ENCODE measurements at places on chromosomes 7 and 10. TPM values are rescaled to one million over a fixed set of nuclear protein-coding genes. Genes with fewer than 3 reads are reported as not detected.
A peak's percentile ranks its signal among the peaks of the same experiment; 100 is the strongest.

LRIT1 gene
- not detected for total RNA-seq

- DNase-seq, result no peak
- no peaks in the 10 kb centered on the region for H3K36me3 ChIP-seq
- H3K27me3 ChIP-seq, result no peaks in the 10 kb centered on the region
- no peaks in the 10 kb centered on the region for H3K4me1 ChIP-seq
- H3K27ac ChIP-seq, result no peak overlapping the region
Measured at GRCh38 chr7:158842486-158842885, 13.2 kb upstream of the ESYT2 start.

DNA sequence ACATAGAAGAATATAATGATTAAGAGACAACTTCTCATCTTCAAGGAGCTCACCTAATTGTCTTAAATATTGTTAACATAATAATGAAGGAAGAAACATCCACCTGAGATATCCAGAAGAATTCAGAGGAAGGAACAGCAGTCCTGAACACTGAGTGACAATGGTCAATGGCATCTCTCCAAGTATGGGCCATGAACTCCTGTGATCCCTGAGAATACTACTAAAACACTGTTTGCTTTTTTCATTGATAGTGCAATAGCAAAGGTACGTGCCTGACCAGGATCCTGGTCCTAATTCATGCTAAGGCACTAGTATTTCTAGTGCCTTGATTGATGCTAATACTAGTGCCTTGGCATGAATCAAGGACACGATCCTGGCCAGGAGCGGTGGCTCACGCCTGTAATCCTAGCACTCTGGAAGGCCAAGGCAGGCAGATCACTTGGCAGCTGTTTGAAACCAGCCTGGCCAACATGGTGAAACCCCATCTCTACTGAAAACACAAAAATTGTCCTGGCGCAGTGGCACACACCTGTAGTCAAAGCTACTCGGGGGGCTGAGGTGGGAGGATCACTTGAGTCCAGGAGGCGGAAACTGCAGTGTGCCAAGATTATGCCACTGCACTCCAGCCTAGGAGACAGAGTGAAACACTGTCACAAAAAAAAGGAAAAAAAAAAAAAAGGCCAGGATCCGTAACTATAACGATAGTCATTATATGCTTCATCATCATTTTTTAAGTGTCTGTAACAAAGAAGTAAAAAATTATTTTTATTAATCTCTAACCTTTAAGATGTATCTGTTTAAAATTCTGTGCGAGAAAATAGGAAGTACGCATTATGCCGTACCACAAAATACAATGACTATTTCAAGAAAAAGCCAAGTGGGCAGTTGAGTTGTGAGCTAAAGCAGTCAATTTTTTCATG is 49.1 kb downstream of the SRPK2 start:
- no peaks in the 10 kb centered on the region for H3K27me3 ChIP-seq
- peak; percentile 67 for DNase-seq
- no peak overlapping the region for H3K27ac ChIP-seq
- no peaks in the 10 kb centered on the region for H3K36me3 ChIP-seq

SYNPO2L gene
- total RNA-seq, result 1.2 TPM

GRCh38 chr10:101249171-101249581 is 19.9 kb upstream of the LBX1 start:
- H3K36me3 ChIP-seq, result no peaks in the 10 kb centered on the region
- no peak overlapping the region for H3K4me3 ChIP-seq
- no peak overlapping the region for H3K27ac ChIP-seq
- DNase-seq, result no peak
- H3K4me1 ChIP-seq, result no peaks in the 10 kb centered on the region

- no peak overlapping the region for H3K27ac ChIP-seq
- DNase-seq, result no peak
- no peaks in the 10 kb centered on the region for H3K27me3 ChIP-seq
- H3K36me3 ChIP-seq, result no peaks in the 10 kb centered on the region
- no peaks in the 10 kb centered on the region for H3K4me1 ChIP-seq
- no peak overlapping the region for H3K4me3 ChIP-seq
Measured at GRCh38 chr7:24411226-24411625, 127.2 kb downstream of the NPY start.

- DNase-seq, result peak; percentile 78
- peaks cover 16% of the 10 kb centered on the region for H3K4me1 ChIP-seq
- no peaks in the 10 kb centered on the region for H3K27me3 ChIP-seq
- H3K27ac ChIP-seq, result peak overlapping the region; percentile 96
Measured at GRCh38 chr10:119206603-119207365, 587 bp upstream of the GRK5 start.

IFIT1 gene
- total RNA-seq, result 76.3 TPM

GRCh38 chr10:60417901-60418300 is 28.2 kb upstream of the ANK3 start:
- no peaks in the 10 kb centered on the region for H3K4me1 ChIP-seq
- no peak overlapping the region for H3K4me3 ChIP-seq
- no peaks in the 10 kb centered on the region for H3K27me3 ChIP-seq
- no peak for DNase-seq

DNA sequence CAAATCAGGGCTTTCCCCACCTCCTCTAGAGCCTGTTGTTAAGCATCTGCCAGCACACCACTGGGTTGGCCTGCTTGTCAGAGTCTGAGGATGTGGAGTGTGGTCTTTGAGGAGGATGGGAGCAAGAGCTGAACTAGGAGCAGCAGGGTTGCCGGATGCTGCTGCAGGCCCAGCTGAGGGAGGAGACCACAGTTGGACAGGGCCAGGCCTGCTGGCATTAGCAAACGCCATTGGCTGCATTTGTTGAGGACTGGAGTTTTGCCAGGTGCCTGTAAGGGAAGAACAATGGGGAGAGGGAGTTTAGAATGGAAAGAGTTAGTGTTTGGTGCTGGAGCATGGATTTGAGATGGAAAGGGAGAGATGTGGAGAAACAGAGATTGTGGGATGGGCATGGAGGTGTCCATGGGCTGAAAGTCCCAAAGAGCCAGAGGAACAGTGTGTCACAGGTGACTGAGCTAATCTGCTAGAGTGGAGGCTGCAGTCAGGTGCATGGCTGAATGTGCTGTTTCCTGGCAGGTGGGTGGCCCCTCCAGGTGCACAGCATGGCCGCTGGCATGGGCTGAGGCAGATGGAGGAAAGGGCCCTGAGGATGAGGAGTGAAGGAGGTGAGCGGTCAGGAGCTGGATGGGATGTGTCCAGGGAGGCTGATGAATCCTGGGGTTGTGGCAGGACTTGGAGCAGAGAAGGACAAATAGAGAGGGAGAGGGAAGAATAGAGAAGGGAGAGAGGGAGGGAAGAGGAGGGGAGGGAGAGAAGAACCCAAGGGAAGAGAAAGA is 40.7 kb downstream of the LEP start:
- H3K27me3 ChIP-seq, result no peaks in the 10 kb centered on the region
- H3K4me1 ChIP-seq, result no peaks in the 10 kb centered on the region
- no peak overlapping the region for H3K4me3 ChIP-seq
- no peaks in the 10 kb centered on the region for H3K36me3 ChIP-seq
- no peak for DNase-seq
- H3K27ac ChIP-seq, result no peak overlapping the region

- H3K36me3 ChIP-seq, result no peaks in the 10 kb centered on the region
- no peak overlapping the region for H3K27ac ChIP-seq
Measured at GRCh38 chr10:42645103-42645502, 6.7 kb upstream of the ZNF33B start.

GRCh38 chr10:89278900-89279392 is 22.9 kb upstream of the IFIT2 start:
- peaks cover 41% of the 10 kb centered on the region for H3K4me1 ChIP-seq
- no peaks in the 10 kb centered on the region for H3K27me3 ChIP-seq
- no peak for DNase-seq
- H3K36me3 ChIP-seq, result no peaks in the 10 kb centered on the region

GRCh38 chr10:61903221-61903927 is 1.9 kb downstream of the ARID5B start:
- H3K4me3 ChIP-seq, result peak overlapping the region; percentile 59
- peak; percentile 72 for DNase-seq
- peaks cover 10% of the 10 kb centered on the region for H3K4me1 ChIP-seq
- peak overlapping the region; percentile 98 for H3K27ac ChIP-seq
- H3K27me3 ChIP-seq, result no peaks in the 10 kb centered on the region

GRCh38 chr7:157412021-157412443 is 75.2 kb downstream of the DNAJB6 start:
- H3K27me3 ChIP-seq, result no peaks in the 10 kb centered on the region
- H3K4me3 ChIP-seq, result no peak overlapping the region
- DNase-seq, result no peak
- H3K36me3 ChIP-seq, result peaks cover 28% of the 10 kb centered on the region
- no peak overlapping the region for H3K27ac ChIP-seq
- H3K4me1 ChIP-seq, result no peaks in the 10 kb centered on the region

GRCh38 chr10:114719311-114719710 is 61.2 kb upstream of the ABLIM1 start:
- H3K36me3 ChIP-seq, result no peaks in the 10 kb centered on the region
- peak; percentile 33 for DNase-seq
- no peaks in the 10 kb centered on the region for H3K27me3 ChIP-seq
- H3K4me3 ChIP-seq, result no peak overlapping the region
- no peaks in the 10 kb centered on the region for H3K4me1 ChIP-seq

ABCA13 gene
- 0.55 TPM for total RNA-seq

SPDYE1 gene
- total RNA-seq, result not detected

CHST15 gene
- 30.6 TPM for total RNA-seq

LSM5 gene
- 46.1 TPM for total RNA-seq

- no peaks in the 10 kb centered on the region for H3K4me1 ChIP-seq
- no peaks in the 10 kb centered on the region for H3K36me3 ChIP-seq
- no peak overlapping the region for H3K4me3 ChIP-seq
- no peak for DNase-seq
- H3K27ac ChIP-seq, result no peak overlapping the region
- no peaks in the 10 kb centered on the region for H3K27me3 ChIP-seq
Measured at GRCh38 chr10:47366181-47366631, 17.9 kb downstream of the ZNF488 start.

DNA sequence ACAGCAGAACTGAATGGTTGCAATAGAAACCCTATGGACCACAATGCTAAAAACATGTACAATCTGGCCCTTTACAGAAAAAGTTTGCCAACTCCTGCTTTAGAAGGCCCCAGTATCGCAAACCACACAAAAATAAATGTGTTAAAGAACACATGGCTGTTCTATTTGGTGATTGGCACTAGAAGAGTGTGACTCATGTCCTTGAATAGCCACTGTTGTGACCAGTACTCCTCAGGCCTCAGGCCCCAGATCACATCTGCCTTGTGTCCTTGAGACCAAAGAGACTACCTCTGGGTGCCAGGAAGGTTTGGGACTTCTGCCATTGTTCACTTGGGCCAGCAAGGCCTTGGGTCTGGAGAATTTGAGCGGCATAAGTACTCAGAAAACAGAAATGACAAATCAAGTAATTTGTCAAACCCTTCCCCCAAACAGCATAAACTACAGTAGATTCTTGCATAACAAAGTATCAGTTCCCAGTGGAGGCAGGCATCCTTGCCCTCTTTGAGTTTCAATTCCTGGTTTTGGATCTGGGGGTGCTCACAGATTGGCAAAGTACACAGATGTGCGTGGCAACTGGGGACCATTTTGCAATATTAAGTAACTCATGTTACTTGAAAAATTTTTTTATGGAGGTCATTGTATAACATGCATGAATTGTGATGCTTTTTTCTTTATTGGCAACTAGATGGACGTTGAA is 50.2 kb downstream of the MTURN start:
- no peaks in the 10 kb centered on the region for H3K27me3 ChIP-seq
- no peaks in the 10 kb centered on the region for H3K36me3 ChIP-seq
- H3K27ac ChIP-seq, result peak overlapping the region; percentile 39
- no peak overlapping the region for H3K4me3 ChIP-seq
